NCI-H1105 (cell line): ENCODE measurements at places on chromosomes 7 and 10.

DNA sequence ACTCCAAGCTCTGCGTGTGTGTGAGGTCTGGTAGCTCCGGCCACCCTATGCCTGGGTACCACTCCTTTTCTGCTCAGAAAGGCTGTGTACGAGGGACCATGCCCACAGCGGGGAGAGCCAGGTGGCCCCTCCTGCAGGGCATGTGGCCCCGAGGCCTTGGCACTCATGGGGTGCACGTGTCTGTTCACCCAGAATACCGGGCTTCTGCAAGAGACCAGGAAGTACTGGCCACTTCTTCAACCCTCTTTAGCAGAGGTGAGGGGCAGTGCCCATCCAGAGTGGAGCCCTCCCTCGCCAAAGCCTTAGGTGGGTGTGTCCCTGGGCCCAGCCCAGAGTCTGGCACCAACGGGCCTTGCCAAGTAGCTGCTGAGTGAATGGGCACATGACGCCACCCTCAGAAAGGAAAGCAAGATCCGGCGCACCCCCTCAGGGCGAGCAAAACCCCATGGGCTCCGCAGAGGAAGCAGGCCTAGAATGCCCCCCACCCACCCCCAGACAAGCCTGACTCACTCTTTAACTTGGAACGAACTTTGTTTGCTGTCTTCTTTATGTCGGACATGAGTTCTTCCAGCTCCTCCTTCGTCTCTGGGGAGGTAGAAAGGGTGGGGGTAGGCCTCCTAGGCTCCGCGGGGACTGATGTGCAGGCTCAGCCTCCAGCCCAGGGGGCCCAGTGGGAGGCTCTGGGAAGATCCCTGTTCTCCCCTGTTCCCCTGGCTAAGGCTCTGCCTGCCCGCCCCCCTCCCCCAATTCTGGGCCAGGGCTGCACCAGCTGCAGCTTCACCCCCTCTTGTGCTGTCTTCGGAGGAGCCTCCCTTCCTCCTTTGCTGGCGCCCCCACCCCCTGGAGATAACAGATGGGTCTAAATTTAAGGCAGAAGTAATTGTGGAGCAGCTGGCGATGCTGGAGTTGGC, 14.6 kb downstream of the STX1A start:
- no peak for DNase-seq

GRCh38 chr10:62690703-62691102, 113.8 kb upstream of the ADO start:
- DNase-seq = no peak

GRCh38 chr7:22250390-22250789, 106.6 kb downstream of the RAPGEF5 start:
- no peak for DNase-seq

DNA sequence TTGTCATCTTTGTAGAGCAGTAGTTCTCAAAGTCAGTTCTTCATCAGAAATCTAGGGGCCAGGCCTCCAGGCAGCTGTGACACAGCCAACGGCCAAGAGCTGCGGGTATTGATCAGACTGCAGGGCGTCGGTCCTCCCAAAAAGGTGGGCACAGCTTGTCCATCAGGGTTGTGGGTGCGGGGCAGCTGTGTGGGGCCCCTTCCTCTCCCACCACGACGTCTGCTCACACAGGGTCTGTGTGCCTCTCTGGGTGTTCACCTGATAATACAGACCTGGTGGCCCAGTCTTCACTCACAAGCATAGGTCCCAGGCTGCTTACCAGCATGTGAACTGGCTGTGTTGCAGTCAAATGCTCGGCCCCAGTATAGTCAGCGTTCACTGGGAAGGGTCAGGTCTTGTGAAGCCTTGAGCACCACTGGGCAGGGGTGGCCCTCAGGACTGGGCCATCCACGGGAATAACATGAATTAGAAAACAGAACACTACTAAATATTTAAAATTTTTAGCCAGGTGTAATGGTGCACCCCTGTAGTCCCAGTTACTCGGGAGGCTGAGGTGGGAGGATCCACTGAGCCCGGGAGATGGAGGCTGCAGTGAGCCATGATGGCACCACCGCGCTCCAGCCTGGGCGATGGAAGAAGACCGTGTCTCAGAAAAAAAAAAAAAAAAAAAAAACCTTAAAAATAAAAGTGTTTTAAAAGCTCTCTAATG, 102.8 kb upstream of the DIP2C start:
- no peak for DNase-seq

DNA sequence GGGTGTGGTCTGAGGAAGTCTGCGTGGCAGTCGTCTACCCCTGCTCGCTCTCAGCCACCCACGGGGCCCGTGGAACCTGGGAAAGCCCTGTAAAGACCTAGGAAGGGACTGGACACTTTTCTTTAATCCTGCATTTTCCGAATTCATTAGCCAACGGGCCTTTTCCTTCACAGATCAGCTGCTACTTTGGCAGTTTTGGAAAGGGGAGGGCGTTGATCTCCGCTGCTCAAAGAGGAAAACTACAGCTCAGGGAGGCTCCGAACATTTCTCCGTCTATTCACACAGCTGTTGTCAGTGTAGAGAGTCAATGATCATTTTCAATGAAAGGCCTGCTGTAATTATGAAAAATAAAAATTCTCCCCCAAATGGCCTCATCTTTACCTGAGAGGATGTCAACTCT, 450.1 kb upstream of the MKI67 start:
- DNase-seq = no peak

- DNase-seq = no peak
Observed at GRCh38 chr7:20696803-20697333, 81.4 kb downstream of the ABCB5 start.
